ENCODE measurements at places on chromosomes 1 and 21.

- DNase-seq: no peak
These were observed 13.6 kb upstream of the SIKE1 start for GRCh38 chr1:114794038-114794437.

DNA sequence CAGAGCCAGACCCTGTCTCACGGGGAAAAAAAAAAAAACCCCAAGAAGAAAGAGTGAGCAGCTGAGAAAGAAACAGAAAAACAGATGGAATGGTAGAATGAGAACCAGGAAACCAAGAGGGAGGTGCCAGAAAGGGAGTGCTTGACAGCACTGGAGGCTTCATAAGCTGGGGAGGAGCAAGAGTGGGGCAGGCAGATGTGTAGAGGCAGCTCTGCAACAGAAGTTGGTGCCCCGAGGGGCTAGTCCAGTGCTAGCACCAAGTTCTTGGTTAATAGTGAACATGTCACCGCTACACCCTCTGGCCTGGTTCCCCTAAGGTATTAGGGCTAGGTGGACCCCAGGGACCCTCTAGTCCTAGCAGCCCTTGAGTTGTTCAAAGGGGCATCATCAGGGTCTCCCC is 98.0 kb downstream of the TGFBR3 start:
- DNase-seq: no peak

DNA sequence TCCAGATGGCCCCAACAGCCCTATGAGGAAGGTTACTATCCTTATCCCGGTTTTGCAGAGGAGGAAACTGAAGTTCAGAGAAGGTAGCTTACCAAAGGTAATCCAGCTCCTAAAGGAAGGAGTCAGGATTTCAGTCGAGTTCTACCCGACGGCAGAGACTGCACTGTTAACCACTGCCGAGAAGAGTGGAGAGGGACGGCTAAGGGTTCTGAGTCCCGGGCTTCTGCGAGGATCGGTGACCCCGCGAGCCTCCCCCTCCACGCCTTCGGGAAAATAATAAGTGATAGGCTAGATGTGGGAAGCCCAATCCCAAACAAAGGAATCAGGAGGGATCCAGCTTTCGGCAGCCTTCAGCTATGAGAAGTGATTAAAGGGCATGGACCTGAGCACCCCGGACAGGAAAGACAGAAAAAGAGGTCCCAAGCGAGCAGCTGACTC is 587 bp downstream of the TMEM53 start:
- DNase-seq: no peak

DNA sequence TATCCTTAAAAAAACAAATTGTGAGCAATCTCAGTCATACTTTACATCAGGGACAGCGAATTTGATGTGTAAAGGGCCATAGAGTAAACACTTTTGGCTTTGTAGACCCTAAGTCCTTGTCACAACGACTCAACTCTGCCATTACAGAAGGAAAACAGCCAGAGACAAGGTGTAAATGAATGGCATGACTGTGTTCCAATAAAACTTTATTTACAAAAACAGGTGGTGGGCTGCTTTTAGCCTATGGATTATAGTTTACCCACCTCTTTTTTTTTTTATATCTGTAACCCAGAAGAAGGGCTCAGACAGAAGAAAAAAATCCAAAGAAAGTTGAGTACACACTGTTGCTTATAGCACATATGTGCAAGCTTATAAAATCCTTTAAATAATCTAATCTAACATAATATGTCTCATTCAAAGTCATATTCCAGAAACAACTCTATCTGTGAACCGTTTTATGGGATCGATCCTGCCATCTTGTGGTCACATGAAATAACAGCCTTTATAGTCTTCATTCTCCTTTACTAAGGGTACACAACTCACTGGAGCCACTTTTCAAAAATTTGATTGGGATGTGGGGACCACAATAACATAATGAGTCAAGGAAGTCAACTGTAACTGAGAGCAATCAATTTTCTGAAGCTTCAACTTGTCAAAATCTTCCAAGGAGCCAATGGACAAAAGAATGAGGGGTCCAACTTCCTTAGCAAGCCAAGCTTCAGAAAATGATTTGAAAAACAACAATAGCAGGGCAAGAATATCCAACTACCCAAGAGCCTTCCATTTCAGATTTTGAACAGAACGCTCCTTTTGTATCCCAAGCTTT is 142.2 kb upstream of the KRTAP19-8 start:
- no peak for DNase-seq

DNA sequence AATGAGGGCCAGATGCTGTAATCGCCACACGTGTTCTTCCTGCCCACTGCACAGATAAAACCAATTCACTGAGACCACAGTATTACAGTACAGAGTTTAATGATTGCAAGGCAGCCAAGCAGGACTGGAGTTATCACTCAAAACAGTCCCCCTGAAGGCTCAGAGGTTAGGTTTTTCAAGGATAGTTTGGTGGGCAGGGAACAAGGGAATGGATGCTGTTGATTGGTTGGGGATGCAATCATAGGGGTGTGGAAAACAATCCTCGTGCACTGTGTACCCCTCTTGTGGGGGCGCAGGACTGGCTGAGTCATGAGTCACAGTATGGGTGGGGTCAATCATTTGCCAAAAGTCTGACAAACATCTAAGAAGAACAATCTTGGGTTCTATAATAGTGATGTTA is 12.4 kb upstream of the USP1 start:
- DNase-seq: no peak

DNA sequence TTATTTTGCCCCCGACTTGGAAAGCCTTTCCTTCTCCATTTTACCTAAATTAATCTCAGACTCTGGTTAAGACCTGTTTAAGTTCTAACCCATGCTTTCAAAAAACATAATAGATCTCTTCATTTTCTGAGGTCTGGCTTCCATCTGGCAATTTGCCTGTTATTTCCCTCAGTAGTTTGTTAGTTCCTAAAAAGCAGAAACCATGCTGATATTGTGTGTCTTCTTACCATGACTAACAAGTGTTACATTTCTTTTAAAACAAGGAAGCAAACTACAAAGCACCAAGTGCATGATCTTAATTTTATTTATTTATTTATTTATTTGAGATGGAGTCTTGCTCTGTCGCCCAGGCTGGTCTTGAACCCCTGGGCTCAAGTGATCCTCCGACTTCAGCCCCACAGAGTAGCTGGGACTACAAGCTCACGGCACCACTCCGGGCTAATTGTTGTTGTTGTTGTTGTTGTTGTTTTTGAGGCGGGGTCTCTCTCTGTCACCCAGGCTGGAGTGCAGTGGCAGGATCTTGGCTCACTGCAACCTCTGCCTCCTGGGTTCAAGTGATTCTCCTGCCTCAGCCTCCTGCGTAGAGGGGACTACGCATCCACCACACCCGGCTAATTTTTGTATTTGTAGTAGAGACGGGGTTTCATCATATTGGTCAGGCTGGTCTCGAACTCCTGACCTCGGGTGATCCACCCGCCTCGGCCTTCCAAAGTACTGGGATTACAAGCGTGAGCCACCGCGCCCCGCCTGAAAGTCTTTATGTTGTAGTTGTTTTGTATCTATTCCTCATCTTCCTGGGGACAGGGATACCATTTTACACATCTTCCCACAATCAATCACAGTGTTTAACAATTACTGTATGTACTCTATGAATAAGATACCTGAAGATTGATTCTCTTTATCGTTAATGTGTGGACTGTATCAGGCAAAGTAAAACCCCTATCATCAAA is 1.3 kb upstream of the PATJ start:
- no peak for DNase-seq

GRCh38 chr1:215631489-215631888 is 64.4 kb downstream of the KCTD3 start:
- no peak for DNase-seq

DNA sequence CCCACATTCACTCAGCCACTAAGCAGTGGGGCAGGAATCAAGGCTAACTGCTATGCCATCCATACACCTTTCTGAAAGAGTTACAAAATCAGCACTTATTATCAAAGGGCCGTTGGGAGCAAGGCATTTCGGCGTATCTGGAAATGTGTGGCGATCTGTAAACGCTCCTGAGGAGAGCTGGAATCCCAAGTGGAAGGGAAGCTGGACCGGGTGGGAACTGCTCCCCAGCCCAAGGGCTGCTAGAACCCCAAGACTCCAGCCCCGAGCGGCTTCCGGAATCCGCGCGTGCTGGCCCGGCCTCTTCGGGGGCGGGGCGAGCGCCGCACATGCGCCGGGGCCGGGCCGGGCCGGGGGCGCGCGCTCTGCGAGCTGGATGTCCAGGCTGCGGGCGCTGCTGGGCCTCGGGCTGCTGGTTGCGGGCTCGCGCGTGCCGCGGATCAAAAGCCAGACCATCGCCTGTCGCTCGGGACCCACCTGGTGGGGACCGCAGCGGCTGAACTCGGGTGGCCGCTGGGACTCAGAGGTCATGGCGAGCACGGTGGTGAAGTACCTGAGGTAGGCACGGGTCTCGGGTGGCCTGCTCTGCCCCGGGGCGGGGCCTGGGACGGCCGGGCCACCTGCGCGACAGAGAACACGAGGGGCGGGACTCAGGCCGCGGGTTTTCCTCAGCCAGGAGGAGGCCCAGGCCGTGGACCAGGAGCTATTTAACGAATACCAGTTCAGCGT is at the start of gene NAXE:
Gene NAXE (plus strand): TSS at position 345 of the 726 bp plus-strand sequence. CDS start 29 bp downstream, at position 374.
- DNase-seq: peak; percentile 62

- no peak for DNase-seq
These were observed 92.5 kb upstream of the C21orf91 start for GRCh38 chr21:17911628-17912027.

DNA sequence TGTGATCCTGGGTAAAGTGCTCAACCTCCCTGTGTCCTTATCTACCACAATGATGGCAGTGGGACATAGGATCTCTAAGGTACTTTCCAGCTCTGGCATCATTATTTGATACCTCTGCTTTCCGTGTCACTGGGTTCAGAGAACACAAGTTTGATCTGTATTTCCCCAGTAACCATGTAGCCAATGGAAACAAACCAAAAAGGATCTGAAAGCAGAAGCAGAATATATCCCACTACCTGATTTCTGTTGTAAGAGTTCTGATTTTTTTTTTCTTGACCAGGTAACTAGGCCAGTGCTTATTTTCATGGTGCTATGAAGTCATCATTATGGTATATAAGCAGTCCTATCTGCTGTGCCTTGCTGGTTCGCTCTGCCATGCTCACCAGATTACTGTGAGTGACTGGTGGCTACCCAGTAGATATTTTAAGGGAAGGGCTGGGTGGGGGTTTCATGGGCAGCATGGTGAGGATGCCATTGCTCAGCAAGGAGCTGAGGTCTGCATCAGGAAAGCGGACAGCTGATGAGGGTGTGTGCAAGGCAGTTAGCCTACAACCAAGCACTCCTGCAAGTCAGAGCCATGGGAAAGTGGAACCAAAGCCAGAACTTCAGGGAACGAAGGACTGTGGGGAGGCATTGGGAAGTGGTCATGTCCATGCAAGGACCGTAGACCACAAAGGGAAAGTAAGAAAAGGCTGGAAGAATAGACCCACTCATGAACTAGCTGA is 104.9 kb upstream of the EDEM3 start:
- no peak for DNase-seq

DNA sequence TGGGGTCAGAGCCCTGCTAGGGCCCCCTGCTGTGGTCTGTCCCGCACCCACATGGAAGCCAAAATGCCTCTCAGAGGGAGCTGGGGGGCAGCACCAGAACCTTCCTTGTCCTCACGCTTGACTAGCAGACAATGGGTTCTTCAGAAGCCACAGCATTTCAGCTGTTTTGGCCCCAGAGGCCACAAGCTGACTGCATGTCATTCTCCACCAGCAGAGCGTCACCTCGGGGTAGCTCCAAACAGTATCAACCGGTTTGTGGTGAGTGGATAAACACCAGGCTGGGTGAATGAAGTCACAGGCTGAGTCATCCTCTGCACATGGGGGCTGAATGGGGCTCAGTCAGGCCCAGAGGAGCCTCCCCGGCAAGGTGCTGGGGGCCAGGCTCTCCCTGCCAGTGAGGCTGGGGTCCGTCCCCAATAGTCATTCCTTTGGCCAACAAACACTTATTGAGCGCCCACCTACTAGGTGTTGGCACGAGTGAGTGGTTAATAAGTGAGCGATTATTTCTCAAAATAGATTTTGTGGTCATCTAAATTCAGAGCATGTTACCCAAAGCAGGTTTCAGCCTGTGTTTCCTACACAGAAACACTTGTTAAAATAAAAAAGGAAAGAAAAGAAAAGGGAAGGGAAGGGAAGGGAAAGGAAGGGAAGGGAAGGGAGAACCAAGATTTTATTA is 9.1 kb downstream of the OLIG1 start:
- DNase-seq: peak; percentile 11

- DNase-seq: no peak
These were observed 150.2 kb downstream of the CAMTA1 start for GRCh38 chr1:6935361-6935883.

DNA sequence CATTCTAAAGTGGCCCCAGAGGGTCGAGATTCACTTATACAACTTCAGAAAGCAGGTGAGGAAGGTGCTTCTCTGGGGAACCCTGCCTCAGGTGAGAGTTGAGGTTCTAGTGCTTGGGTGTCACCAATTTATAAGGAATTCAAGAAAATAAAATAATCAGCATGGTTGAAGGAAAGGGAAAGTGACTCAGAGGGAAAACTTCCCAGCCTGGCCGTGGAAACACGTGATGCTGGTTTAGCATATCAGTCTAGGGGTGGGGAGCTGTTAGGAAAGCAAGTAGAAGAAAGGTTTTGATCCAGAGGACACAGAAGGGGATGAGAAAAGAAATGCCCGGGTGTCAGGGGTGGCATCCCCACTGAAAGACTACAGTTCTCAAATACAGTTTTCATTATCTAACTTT is 37.7 kb upstream of the TMEM125 start:
- no peak for DNase-seq

- DNase-seq: no peak
These were observed 674.9 kb upstream of the ADGRL4 start for GRCh38 chr1:79681382-79681781.

- DNase-seq: no peak
These were observed 27.0 kb upstream of the IL12RB2 start for GRCh38 chr1:67280696-67281095.

- DNase-seq: no peak
These were observed 740 bp downstream of the DSTYK start for GRCh38 chr1:205210756-205211168.

- DNase-seq: no peak
These were observed at the start of gene LCE1B for GRCh38 chr1:152811671-152812070. LCE1B (plus strand) TSS chr1:152811971; CDS start chr1:152812447, 476 bp downstream.

- DNase-seq: no peak
These were observed 19.3 kb downstream of the SMYD2 start for GRCh38 chr1:214300149-214300780.

- DNase-seq: no peak
These were observed 11.6 kb downstream of the SDCCAG8 start for GRCh38 chr1:243267471-243267880.

GRCh38 chr1:93969371-93969770 is 60.1 kb upstream of the GCLM start:
- no peak for DNase-seq

DNA sequence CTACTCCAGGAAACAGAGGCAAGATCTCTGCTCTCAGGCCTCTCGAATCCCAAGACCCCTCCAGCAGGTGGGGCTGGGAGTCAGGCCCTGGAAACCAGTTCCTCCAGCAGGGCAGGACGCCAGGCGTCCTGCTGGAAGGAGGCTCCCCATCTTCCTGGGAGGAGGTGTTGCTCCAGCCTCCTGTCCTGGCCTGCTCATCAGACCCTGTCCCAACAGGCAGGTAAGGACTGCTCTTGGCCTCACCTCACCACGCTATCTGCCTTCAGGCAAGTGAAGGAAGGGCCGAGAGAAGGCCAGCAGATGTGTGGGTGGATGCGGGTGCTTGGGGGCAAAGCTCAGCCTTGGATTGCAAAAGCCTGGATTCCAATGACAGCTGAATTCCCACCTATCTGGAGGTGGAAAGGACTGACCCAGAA is 82.9 kb downstream of the SSBP3 start:
- no peak for DNase-seq

- DNase-seq: no peak
These were observed 107.0 kb downstream of the PLXNA2 start for GRCh38 chr1:208137193-208137592.

- DNase-seq: no peak
These were observed 44.9 kb downstream of the TRAF5 start for GRCh38 chr1:211371406-211372105.

- DNase-seq: no peak
These were observed 5.2 kb upstream of the AHDC1 start for GRCh38 chr1:27609210-27609555.
